Activated T-helper 1 cell treated with anti-CD3 and anti-CD28 coated beads, Interleukin-2, amount 50 U/mL, for 16 hours (primary cell): ENCODE measurements at places on chromosomes 7 and 10.

GRCh38 chr10:96587264-96588059 is 650 bp upstream of the TM9SF3 start:
- DNase-seq: no peak

GRCh38 chr7:56091591-56091990 is 1.2 kb downstream of the PHKG1 start:
- DNase-seq: no peak

GRCh38 chr10:34505338-34505737 is 309.8 kb downstream of the PARD3 start:
- DNase-seq: no peak

DNA sequence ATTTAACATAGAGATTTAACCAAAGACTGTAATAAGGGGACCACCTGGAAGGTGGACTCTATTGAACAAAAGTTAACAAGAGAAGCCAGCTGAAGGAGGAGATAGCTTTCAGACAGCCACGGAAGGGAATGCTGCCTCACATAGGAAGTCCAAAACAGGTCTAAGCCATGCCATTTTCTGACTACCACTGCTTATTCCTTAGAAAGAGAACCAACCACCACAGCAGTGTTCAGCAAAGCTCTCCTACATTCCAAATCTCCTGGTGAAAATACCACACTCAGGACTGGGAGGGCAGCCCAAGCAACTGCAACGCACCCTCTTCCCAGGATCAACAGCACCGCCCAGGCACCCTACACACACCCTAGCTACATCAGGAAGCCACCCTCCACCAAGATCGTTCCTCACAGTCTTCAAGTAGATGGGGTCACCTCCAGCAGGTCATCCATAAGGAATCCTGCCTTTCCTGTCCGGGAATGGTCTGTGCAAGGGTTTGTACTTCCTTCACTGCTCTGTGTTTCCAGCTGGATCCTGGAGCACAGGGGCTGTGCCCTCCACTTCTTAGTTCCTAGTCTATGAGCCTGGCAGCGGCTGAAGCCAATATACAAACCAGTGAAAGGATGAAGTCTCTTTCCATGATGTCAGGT is 2.5 kb downstream of the KIAA1549 start:
- no peak for DNase-seq

GRCh38 chr7:158043551-158044481 is 543.8 kb downstream of the PTPRN2 start:
- DNase-seq: no peak

- no peak for DNase-seq
These were observed 120.5 kb upstream of the ZWINT start for GRCh38 chr10:56481521-56482091.

DNA sequence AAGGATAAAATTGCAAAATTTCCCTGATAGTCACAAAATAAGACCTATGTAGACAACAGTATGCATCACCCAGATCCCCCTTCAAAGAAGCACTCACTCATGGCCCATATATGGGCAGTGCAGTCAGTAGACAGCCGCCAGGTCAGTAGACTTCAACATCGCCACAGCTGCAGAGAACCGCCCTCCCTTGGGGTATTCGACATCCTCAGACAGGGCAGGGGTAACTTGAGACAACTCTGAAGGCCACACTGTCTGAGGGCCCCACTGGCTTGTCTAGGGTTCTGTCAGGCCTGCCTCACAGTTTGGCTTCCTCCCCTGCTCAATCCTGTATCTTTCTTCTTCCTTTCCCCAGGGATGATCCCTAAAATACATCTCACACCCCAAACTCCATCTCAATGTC is 172.3 kb downstream of the IMMP2L start:
- DNase-seq: no peak

DNA sequence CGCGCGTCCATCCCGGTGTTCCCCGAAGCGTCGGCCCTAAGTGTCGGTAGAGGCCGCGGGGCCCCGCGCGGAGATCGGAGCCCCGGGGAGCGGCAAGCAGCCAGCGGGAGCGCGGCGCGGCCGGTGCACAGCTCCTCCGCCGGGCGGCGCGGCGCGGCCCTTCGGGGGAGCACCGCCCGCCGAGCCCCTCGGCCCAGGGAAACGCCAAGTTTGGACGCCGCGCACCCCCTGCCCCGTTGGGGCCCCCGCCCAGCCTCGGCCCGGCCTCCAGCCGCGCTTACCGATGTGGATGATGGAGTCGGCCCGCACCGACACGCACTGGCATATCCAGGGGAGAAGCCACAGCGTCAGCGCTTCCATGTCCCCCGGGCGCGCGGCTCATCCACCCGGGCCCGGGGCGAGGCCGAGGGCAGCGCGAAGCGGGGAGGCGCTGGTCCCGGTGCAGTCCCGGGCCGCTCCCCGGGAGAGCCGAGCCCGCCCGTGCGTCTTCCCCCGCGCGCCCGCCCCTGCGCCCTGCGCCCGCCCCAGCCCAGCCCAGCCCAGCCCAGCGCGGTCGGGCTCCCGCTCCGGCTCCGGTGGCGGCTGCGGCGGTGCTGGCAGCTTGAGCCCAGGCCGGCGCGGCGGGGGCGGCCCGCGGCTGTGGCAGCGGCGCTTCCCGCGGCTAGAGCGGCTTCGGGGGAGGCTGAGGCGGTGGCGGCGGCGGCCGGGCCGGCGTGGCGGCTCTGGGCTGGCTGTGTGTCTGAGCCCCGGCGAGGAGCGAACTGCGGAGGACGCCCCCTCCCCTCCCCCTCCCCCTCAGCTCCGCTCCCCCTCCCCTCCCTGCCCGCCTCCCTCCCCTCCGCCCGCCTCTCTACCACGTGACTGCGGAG is at the start of gene GRID1:
Gene GRID1, minus strand, starts transcription at position 763 of the 869 bp plus-strand sequence.
- no peak for DNase-seq

DNA sequence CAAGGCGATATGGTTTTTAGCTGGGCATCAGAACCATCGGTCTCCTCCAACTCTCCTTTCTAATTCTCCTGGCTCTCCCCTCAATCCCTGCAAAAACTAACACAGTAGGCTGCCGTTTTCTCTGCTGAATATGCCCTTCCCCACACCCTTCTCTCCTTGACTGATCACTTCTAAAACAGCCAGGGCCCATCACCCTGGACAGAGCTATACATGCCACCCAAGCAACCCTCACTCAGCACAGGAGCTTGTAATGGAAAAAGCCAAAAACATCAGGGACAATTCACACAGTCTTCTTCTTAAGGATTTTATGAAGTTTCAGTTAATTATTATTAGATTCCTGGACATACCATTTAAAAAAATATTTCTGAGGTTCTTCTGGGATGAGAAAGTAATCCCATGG is 61.5 kb downstream of the PIK3AP1 start:
- DNase-seq: no peak

DNA sequence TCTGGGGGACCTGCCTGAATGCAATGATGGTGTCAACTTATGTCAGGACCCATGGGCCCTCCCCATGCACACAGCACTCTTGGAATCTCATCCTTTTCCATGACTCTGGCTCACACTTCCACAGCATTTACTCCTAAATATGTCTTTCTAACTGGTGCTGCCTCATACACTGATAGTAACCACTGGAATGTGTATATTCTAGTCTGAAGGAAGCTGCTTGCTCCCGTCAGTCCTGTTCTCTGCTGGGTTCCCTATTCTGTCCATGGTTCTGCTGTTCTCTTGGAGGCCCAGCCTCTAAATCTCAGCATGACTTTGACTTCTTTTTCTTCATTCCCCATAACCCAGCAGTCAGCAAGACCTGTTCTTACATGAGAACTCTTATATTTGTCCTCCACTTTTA is 1055.1 kb downstream of the KCNMA1 start:
- no peak for DNase-seq

GRCh38 chr7:105470090-105470489 is 52.0 kb downstream of the PUS7 start:
- DNase-seq: no peak

DNA sequence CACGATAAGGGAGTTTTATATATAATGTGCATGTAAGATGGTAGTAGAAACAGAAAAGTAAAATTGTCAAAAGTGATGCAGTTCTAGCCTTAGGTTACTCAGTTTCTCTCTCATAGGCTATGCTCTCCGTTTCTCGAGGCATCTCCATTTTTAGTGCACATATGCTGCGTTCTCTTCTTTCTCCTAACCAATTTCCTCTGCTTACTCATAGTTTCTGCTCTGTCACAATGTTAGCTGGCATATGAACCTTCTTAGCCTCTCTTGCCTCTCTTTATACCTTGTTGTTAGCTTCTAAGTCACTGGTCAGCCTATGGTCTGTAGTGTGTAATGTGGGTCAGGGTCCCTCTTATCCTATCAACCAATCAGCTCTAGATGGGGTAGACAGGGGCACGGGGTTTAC is 280.6 kb upstream of the ETV1 start:
- DNase-seq: no peak

DNA sequence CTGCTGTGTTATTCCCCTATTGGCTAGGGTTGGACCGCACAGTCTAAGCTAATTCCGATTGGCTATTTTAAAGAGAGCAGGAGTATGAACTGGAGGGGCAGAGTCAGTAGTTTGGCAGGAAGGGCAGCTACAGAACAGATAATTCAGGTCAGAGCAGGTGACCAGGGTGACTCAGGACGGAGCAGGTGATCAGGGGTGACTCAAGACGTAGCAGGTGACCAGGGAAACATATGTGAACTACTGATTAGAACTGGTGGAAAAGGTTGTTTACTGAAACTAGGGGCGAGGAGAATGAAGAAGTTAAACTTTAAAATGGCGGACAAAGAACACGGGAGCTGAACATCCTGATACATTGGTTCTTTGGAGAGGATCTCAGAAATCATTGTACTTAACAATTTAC is 102.3 kb downstream of the CCDC7 start:
- no peak for DNase-seq

DNA sequence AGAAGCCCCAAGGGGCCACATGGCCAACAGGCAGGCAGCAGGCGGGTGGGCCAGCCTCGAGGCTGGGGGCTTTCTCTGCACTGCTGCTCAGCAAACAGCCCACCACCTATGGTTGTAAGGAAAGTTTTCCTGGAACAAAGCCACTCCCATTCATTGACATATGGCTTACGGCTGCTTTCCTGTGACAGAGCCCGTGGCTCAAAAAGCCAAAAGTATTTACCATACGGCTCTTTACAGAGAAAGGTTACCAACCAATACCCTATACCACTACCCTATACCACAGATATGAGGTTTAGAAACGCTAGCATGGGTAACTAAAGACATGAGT is 152.7 kb downstream of the MAD1L1 start:
- DNase-seq: no peak

DNA sequence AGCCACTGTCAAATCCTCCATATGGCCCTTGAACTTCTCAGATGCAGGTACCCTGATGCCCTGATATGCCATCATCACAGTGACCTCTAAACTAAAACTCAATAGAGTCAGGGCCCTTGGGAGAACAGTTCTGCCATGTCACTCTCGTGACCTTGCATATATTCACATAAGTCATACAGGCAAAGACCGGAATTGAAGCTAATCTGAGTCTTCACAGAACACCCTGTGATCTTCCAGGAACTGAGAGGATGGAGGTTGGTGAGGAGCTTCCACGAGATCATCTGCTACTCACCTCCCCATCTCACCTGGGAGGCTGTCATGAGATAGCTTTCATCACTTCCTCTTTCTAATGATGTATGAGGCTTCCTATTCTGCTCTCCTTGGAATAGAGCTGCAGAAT is 228.7 kb upstream of the CCDC6 start:
- no peak for DNase-seq
